NCI-H2029 (cell line): ENCODE measurements at places on chromosomes 16 and 17.

DNA sequence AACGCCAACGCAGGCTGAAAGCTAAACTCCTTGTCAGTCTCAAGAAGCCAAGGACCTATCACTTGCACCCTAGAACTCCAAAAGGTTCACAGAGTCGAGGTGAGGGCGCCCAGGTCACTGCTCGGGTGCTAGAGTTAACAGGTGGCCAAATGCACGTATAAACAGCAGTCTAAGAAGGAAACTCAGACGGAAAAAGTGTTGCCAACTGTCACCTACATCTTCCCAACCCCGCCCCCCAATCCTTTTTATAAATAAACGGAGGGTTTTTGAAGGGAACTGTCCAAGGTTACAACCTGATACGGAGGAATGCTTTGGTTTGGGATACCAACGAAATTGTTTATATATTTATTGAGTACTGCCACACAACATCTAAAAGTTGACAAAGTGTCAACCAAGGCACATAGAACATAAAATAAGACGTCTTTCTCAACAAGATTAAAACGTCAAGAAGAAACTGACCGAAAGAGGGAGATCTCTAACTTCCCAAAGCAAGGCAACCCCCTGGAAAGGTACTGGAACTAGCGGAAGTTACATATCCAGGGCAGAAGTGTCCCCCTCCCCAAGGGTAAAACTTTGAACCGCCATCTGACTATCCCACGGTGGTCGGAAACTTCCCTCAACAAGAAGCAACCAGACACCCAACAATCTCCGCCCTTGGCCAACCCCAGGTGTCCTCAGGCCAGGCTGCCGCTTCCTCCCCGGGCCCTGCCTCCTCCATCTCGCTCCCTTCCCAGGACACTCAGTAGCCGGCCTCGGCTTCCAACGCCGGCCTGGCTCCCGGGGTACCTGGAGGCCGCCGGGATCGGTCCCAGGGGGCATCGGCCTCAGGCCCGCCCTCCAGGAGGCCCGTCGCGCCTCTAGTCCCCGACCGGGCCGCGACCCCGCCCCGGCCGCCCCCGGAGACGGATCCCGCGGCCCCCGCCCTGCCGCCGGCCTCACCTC, 982 bp downstream of the SPAG9 start:
- peak; percentile 23 for DNase-seq

DNA sequence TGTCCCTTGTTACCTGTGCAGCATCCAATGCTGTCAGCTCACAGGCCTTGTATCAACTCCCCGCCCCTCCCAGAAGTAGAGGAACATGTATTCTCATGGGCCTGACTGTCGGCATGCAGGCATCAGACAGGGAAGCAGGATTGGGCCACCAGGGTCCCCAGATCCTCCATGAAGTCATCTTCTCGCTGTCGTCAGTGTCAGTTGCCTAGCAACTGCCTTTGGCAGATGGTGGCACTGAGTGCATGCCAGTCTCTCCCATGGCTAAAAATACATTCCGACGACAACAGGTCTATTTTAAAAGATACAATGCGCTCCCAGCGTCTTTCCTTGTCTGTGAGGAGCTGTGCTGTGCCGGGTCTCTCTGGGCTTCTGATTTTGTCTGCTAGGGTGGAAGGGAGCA, 36.8 kb upstream of the CES5A start:
- DNase-seq, result no peak

DNA sequence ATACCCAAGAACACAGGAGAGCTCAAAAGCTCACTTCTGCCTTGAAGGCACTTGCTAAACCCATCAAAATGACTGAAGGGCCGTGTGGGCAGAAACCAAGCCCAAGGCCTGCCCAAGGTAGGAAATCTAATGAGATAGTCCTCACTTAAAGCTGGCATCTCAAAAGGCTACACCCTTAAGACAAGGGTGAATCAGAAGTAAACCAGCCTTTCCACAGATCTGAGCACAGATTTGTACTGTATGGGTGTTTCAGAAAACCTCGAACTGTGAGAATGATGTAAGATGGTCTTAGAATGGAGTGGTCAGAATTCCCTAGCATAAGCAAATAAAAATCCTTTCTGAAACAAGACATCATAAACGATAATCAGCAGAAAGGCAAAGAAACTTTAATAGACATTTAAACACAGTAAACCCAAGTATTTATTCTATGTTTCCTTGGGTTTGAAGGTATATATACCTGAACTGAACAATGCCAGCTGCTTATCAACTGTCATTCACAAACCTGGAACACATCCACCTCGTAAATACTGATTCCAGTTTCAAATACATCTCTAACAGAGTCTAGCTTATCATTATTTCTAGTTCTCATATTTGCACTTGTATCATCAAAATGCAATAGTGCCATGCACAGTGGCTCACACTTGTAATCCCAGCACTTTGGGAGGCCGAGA, 37.8 kb downstream of the GLG1 start:
- no peak for DNase-seq

DNA sequence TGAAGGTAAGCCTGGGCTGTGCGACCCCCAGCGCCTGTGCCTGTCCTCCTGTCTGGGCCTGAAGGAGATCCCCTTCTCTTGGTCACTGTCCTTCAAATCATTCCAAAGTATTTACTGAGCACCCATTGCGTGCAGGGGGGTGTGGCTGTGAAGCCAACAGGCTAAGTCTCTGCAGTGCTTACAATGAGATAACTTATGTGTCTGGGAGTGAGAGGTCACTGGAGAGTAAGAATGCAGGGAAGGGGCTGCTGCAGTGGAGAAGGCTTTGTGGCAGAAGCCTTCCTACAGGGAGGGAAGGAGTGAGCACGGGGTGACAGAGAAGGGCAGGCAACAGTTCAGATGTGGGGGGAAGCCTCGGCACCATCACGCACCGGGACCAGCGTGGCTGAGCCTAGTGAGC, 11.2 kb upstream of the SMIM5 start:
- DNase-seq, result no peak

- DNase-seq, result no peak
Measured at GRCh38 chr17:72192800-72193192, 72.0 kb downstream of the SOX9 start.

DNA sequence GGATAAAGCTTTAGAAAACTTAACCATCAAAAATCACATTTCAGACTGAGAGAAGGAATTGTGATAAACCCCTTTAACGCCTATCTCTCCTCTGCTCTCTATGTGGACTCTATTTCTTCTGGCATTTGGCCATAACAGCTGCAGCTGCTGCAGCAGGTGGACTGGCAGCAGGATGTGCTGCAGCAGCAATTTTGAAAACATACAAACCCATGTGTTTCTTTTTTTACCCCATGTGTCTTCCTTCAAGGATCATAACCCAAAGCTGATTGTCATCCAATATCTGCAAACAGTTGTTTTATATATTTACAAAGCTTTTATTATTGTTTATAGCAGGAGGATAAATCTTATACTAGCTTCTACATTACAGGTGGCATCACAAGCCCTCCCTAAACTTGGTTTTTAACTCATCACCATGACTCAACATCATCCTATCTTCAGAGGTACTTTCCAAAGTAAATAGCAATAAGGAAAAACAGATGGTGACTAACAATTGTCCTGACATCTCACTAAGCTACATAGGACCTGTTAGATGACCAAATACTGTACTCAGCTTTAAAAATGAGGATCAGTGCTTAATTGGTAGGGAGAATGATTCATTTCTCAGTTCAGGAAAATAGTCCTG, 14.5 kb upstream of the KRTAP9-2 start:
- DNase-seq, result peak; percentile 72

DNA sequence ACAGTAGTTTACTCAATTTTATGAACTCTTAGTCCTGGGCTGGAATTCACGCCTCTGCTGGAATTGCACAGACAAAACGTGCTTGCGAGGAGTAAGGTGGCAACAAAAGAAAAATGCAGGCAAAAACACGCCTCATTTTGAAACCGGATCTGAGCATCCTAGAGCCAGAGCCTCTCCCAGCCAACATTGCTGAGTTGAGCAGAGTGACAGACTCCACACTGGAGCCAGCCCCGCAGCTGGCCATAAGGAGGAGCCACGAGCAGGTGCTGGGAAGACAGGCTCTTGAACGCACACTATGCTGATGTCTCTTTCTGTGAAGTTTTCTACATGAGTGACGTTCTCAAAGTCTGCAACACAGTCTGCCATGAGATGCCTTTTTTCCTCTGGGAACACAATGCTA, 14.6 kb upstream of the HSBP1 start:
- peak; percentile 59 for DNase-seq

GRCh38 chr16:50665128-50665878, 15.8 kb downstream of the SNX20 start:
- no peak for DNase-seq

DNA sequence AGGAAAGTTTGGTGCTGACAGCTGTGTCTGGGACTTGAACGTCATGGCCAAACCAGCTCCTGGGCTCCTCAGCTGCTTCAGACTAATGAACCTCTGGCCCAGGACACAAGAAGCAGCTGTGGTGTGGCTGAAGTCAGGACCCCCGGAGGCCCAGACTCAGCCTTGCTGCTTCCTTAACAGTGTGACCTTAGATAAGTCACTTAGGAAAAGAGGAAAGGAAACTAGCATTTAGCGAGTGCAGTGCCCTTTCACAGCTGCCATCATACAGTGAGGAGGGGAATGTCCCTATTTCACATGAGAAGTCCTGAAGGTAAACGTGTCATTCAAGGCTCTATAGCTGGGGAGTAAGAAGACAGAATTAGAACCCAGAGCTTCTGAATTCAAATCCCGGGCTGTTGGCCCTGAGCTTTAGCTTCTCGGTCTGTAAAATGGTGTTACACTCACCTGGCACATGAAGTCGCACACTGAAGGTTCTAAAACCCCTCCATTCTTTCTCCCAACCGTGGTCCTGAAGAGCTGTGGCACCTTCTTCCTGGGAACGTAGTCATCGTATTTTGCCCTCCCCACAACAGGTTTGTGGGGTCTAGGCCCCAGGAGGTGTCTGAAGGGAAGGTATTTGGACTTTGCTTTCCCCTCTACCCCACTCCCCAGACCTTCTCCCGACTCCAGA, 910 bp upstream of the RAMP2 start:
- DNase-seq, result no peak

GRCh38 chr16:71537643-71538042, 11.4 kb downstream of the CHST4 start:
- no peak for DNase-seq

- DNase-seq, result no peak
Measured at GRCh38 chr16:50393416-50393815, 24.6 kb upstream of the BRD7 start.

DNA sequence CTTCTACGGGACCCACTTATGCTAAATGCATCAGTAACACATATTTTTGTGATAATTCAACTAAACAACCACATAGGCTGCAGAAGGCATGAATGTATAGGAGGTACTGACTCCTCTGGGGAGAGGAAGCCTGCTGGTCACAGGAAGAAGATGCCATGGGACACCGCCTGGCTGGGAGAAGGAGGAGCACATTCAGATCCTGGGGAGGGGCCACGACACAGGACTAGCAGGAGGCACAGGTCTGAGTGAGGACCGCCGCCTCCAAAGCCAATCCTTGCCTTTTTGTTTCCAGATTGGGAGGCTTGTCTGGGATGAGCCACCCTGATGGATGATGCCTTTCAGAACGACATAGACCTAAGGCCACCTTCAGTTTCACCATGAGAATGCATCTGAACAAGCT, 34.6 kb downstream of the MBTPS1 start:
- DNase-seq, result no peak

DNA sequence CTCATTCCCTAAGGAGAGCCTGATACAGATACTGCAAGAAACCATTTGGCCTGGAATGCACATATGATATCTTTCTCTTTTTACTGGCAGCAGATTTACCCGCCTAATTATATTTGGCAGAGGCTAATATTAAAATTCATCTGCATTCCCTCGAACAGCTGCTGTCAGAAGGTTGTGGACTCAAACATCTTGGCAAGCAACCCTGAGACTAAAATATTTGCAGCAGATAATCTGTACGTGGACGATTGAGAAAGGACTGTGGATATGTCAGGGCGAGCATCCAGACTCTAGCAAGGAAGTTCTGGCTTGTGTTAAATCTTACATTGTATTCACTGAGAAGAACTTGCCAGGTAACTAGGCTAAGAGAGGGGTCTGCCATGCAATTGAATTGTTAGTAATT, 65.2 kb downstream of the SNX20 start:
- no peak for DNase-seq

DNA sequence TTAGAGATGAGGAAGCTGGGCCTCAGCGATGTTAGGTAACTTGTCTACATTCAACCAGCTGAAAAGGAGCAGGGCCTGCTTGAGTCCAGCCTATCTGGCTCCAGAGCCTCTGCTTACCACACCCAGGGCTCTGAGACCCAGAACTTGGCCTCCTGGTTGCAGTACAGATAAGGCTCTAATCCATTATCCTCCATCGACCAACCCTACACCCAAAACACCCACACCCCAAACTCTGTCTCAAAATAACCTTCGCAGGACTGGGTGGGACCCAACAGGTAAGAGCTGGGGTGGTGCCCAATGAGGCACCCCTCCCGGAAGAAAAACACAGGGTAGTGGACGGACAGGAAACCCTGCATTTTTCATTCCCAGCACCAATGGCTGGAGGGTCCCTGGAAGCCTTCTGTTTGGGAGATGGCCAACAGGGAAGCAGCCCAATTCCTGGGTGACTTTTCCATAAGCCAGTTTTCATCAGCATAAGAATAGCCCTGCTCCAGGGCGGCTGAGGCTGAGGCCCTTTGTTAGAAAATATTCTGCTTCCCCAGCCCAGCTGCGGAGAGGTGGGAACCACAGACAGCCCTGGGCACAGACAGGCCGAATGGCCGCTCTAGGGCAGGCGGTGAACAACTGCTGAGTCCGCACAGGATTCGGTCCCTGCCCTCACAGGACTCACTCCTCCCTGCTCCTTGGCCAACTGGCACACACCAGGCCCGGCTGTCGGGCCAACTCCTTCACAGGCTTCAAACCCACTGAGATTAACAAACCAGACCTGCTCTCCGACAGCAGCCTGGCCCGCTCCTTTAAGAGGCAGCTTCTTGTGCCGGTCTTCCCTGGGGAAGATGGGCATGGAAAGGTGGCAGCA, 9.8 kb downstream of the SMIM5 start:
- no peak for DNase-seq

- no peak for DNase-seq
Measured at GRCh38 chr17:930258-930657, 49.3 kb downstream of the NXN start.

- DNase-seq, result no peak
Measured at GRCh38 chr16:31334934-31335333, 20.0 kb upstream of the ITGAX start.

DNA sequence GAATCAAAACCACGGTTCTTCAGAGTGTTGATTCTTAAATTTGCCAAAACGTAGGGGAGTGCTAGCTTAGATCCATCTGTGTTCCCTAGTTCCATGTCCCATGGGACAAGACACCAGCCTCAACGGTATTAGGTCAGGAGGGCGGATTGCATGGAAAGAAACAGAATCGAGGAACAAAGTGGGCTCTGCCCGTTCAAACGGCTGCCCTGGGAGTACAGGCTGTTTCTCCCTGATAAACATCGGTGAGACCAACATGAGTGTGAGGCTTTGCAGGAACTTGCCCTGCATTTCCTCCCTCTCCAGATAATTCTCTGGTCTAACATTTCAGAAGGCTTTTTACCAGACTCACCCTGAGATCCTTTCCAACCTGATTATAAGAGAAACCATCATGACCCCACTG, 82.2 kb downstream of the MRM3 start:
- DNase-seq, result no peak
